ENCODE measurements at places on chromosomes 4 and X.

GRCh38 chr4:21989351-21989750 lies 40.8 kb upstream of the KCNIP4 start:
- DNase-seq = no peak

GRCh38 chr4:108107101-108107500 lies 61.6 kb downstream of the LEF1 start:
- DNase-seq = no peak

DNA sequence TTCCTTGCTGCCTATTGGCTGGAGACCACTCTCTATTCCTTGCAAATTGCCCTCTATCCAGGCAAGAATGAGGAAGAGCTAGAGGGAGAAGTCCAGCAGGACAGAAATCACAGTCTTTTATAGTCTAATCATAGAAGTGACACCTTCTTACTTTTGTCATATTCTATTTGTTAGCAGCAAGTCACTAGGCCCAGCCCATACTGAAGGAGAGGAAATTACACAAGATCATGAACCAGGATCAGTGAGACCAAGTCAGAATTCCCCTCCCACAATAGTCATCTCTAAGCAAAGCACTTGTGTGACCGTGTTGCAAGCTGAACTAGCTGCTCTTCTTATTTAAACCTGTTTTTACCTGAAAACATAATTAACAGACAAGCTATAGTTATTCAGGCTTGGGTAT lies 317.7 kb downstream of the INPP4B start:
- no peak for DNase-seq

- no peak for DNase-seq
Measured at GRCh38 chrX:153004780-153005179, 10.9 kb upstream of the PNMA5 start.

- DNase-seq = no peak
Measured at GRCh38 chrX:110171442-110171841, 146.4 kb downstream of the AMMECR1 start.

DNA sequence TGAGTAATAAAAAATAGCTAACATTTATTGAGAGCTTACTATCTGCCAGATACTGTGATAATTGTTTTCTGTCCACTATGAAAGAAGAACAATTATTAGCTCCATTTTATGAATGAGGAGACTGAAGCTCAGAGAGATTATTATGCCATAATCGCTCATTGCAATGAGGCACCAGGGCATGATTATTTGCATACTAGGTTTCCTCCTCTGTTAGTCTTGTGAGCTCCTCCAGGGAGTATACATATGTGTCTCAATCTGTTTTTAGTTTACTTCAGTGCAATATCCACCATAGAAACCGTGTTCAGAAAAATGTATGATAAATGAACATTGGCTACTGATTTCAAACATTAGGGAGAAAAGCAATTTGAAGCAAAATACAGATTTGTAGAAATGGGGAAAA lies 139.4 kb upstream of the OTUD4 start:
- no peak for DNase-seq

GRCh38 chr4:111880116-111880515 lies 265.1 kb upstream of the FAM241A start:
- no peak for DNase-seq

DNA sequence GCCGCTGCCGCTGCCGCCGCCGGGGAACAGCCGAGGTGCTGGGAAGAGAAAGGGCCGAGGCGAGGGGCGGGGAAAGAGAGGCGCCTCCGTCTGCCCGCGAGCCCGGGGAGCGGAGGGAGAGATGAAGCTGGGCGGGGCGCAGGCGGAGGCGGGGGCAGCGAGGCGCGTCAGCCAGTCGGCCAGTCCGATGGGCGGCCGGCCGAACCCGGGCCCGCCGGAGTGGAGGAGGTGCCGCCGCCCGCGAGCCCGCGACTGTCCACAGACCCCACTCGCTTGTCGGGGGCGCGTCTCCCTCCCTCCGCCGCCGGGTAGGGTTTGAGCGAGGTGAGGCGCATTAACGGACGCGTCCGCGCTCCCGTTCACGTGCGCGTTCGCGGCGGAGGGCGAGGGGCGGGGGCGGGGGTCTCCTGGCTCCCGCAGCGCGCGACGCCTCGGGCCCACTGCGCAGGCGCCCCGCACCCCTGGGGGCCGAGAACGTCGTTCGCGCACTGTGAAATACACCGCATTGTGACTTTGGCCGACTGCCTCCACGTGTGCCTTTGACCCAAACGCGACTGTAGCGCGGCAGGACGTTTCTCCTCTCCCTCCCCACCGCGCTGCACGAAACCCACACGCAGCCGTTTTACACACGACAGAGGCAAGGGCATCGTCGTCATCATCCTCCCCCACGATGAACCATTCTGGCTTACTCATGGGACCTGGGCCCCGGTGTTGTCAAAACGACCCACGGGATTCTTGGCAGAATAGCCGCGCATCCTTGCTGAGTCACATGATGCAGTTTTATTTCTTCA lies at the start of gene NUDT11:
Gene NUDT11, minus strand, starts transcription at position 92 of the 791 bp plus-strand sequence. CDS start 148 bp downstream, outside the sequence.
- peak; percentile 53 for DNase-seq

DNA sequence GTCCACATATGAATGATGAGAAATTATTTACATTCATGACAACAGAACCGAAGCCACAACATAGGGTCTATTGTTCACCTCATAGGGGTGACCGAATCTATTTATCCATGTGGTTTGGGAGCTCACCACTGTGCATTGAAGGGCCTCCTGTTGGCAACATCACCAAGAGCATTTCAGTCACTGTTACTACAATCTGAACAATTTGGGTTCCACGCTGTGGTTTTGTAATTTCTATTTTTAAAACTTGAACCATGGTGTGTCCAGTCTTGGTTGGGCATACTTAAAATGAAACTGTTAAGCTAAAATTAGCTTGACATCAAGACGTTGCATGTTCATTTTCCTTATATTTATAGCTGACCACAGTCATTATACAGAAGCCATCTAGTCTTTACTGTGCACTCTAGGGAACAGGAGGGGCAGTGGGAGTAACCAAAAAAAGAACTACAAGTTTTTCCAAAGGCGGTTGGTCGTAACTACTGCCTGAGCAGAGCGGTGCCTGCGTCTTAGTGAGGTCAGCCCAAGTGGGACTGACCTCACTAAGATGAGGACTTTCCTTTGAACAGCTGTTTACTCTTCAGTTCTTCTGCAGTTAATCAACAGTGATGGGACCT lies 192.1 kb downstream of the SPRY1 start:
- DNase-seq = no peak

DNA sequence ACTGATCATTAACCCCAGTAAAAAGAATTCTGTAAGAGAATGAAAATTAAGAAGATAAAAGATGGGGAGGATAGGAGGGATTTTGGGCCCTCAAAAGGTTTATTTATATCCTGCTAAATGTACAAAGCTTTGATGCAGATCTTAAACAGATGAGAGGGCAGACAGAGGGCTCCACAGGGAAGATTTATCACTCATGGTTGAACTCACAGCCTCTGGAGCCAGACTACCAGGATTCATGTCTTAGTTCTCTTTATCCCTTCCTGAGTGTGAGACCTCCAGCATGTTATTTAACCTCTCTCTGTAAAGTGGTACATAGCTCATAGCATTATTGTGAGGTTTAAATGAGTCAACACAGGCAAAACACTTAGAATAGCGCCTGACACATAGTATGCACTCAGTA lies 74.4 kb downstream of the SOWAHB start:
- DNase-seq = no peak

- no peak for DNase-seq
Measured at GRCh38 chr4:1608821-1609500, 75.2 kb downstream of the FAM53A start.

GRCh38 chr4:25012655-25013054 lies 18.1 kb downstream of the LGI2 start:
- no peak for DNase-seq

DNA sequence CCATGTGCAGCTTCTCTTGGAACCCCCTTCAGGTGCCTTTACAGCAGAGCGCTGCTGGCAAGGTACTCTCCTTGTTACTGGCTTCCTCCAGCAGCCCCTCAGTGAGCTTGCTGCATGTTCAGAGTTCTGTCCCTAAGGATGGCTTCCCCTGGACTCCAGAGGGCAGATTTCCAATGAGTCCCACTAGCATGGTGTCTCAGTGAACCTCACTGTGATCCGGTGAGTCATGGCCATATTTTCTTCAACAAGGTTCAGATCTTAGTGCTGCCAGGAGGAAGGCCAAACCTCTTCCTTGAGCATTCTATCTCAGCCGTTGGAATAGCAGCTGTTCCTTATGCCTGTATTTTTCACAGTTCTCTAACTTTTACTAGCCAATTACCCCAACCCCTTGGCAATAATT lies 98.8 kb downstream of the CASK start:
- DNase-seq = no peak

- DNase-seq = no peak
Measured at GRCh38 chr4:127656047-127656680, 23.4 kb downstream of the INTU start.

- DNase-seq = no peak
Measured at GRCh38 chrX:104749951-104750610, 184.1 kb downstream of the IL1RAPL2 start.

DNA sequence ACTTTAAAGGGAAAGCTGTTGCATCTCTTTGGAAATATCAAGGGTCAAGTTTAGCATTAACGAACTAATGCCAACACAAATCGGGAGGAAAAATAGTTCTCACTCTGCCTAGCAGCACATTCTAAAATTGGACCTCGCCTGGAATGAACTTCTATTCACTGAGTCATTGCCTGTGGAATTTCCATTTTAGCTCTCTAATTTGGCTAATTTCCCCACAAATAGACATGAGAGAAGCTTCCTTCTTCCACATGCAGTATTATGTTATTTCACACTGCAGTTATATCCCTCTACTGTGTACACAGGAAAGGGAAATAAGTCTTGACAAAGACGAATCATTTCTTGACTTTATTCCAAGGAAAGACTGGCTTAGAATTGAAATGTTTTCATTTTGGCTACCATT lies 9.3 kb downstream of the ZXDA start:
- no peak for DNase-seq

DNA sequence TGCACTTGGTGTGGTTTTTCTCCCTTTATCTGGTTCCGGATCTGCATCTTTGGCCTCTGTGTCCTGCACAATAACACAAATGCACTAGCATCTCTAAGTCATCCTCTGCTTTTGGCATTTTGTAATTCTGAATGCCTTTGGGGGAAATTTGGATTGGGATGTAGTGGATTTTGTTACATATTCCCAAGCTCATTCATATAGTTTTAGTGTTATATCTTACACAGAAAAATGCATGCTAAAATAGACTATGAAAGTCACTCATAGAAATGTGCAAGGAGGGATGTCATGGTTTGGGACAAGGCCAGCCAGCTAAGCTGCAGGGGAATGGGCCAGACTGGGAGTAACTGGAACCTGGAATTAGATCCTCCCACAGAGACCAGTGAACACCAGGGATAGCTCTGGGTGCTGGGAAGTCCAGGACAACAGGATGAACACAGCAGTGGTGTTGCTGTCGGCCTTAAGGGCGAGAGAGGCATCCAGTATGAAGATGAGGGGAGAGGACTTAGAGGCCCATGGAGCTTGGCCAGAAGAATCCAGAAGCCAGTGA lies 20.1 kb downstream of the ENPP6 start:
- DNase-seq = no peak

GRCh38 chr4:74033739-74034138 lies 4.8 kb downstream of the CXCL3 start:
- DNase-seq = no peak

- DNase-seq = no peak
Measured at GRCh38 chr4:150525321-150525868, 56.6 kb upstream of the MAB21L2 start.

- no peak for DNase-seq
Measured at GRCh38 chrX:30762755-30763154, 109.5 kb downstream of the GK start.

- DNase-seq = no peak
Measured at GRCh38 chr4:156971676-156972378, at the start of gene PDGFC. Gene PDGFC, minus strand, starts transcription at chr4:156971799. Its CDS starts 896 bp downstream, at chr4:156970903.

GRCh38 chr4:18442957-18443356 lies 421.4 kb upstream of the LCORL start:
- DNase-seq = no peak

GRCh38 chrX:154775419-154776349 lies 13.0 kb downstream of the DKC1 start:
- peak; percentile 36 for DNase-seq

DNA sequence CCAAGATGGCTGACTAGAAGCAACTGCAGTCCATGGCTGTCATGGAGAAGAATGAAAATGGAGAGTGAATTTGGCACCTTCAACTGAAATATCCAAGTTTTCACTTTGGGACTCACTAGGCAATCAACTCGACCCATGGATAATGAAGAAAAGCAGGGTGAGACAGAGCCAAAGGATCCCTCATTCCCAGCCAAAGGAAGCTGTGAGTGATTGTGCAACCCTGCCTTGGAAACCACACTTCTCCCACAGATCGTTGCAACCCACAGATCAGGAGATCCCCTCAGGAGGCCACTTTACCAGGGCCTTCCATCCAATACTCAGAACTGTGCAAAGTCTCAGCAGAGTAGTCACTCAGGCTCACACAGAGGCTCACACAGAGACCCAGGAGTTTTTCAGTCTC lies 4.5 kb downstream of the CFAP299 start:
- no peak for DNase-seq

- no peak for DNase-seq
Measured at GRCh38 chr4:100929135-100929534, 411.3 kb upstream of the EMCN start.

GRCh38 chrX:136162827-136163570 lies 15.7 kb downstream of the FHL1 start:
- DNase-seq = peak; percentile 52

DNA sequence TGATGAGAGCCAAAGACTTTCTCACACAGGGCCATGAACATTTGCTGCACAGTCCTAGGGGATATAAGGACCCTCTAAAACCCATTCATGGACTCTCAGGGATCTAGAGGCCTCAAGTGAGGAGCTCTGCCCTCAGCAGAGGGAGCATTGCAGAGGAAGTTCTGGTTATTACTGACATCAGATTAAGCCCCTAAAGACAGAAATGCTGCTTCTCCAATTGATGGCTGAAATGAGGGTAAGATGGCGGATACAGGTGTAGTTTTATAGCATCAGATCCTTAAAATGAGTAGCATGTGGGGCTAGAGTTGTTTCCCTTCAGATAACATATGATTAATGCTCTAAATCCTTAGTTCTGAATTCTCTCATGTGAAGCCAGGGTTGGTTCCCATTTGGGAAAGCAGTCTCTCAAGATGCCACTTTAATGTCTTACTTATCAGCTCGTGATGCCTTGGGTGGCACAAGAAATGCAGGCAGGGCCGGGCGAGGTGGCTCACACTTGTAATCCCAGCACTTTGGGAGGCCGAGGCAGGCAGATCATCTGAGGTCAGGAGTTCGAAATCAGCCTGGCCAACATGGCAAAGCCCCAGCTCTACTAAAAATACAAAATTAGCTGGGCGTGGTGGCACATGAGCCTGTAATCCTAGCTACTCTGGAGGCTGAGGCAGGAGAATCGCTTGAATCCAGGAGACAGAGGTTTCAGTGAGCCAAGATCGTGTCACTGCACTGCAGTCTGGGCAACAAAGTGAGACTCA lies 7.9 kb downstream of the RHOH start:
- DNase-seq = no peak

DNA sequence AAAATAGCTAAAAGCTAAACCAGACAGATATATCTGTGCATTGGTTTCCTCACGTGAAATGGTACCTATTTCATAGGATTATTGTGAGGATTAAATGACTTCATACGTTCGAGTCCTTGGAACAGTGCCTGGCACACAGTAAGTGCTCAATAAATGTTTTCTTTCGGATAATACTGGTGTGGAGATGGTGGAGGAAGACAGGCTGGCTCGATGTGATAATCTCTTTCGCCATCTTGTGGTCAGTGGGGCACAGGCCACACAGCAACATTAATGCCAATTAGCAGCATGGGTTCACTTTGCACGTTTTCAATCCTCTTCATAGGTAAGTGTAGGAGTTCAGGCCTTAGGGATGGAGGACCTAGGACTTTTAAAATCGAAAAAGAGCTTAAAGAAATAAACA lies 9.3 kb downstream of the PAGE4 start:
- DNase-seq = no peak

All from activated naive CD4-positive, alpha-beta T cell treated with anti-CD3 and anti-CD28 coated beads, Interleukin-2, amount 50 U/mL, for 16 hours (primary cell).